ENCODE measurements at places on chromosomes 2 and 18. TPM values are rescaled to one million over a fixed set of nuclear protein-coding genes. Genes with fewer than 3 reads are reported as not detected.

DNA sequence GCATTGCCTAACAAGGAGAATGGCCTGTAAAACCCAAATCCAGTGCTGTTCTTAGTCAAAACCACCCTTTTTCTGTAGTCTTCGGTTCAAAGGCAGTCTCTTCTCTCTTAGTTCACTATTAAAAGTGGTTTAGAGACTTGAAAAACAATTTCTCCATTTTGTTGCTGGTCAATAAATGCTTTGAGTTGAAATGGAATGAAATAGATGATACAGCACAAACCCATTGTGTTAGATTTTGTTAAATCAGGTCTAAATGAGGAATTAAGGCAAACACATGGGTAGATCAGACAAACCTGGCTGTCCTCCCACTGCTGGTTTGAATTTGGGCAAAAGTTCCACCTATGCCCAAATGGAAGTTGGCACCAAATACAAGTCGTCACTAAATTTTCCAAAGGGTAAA lies 150.1 kb upstream of the SERTAD2 start:
- H3K36me3 ChIP-seq, result no peaks in the 10 kb centered on the region
- no peak for DNase-seq
- H3K4me3 ChIP-seq, result no peak overlapping the region
- H3K4me1 ChIP-seq, result no peaks in the 10 kb centered on the region
- H3K27me3 ChIP-seq, result no peaks in the 10 kb centered on the region

Gene DQX1
- not detected for total RNA-seq

DNA sequence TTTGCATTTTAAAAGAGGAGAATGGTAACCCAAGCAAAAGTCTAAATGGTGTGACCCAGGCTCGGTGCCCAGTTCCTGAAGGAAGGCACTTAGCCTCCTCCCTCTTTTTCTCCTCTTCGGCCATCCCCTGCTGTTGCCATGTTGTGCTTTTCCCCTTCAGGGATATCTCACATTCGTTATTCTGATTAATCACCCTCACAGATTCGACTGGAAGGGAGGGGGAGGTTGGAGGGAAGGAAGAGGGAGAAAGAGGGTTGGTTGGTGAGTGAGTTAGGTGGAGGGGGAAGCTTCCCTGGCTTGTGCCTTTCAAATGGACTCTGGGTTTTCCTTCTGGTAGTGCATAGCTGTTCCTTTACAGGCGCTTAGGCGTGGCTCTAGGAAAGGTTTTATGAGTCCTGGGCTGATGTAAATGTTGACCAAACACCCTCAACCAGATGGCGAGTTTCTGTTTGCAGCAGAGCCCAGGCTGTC lies 39.0 kb upstream of the LYPD6B start:
- no peaks in the 10 kb centered on the region for H3K4me1 ChIP-seq
- DNase-seq, result no peak
- no peak overlapping the region for H3K4me3 ChIP-seq
- H3K27me3 ChIP-seq, result peaks cover 7% of the 10 kb centered on the region

Gene VWA3B
- not detected for total RNA-seq

DNA sequence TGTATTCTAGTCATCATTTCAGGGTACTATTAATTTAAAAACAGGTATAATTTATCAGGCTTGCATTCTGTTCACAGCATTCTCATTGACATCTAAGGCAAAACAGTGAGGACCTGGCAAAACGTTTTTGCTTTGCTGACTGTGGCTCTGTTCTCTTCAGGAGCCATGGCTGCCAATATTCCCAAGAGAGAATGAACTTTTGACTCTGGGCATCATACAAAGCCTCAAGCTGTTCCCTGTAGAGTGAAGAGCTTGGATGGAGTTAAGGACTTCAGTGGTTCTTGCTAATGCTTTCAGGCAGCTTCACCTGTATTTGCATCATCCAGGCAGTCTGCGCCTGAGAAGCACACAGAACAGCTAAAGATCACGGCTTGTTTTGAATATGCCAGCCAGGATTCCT lies 65.9 kb upstream of the CAVIN2 start:
- DNase-seq, result no peak
- H3K27me3 ChIP-seq, result no peaks in the 10 kb centered on the region
- H3K27ac ChIP-seq, result no peak overlapping the region
- H3K36me3 ChIP-seq, result no peaks in the 10 kb centered on the region
- H3K4me3 ChIP-seq, result no peak overlapping the region
- no peaks in the 10 kb centered on the region for H3K4me1 ChIP-seq

DNA sequence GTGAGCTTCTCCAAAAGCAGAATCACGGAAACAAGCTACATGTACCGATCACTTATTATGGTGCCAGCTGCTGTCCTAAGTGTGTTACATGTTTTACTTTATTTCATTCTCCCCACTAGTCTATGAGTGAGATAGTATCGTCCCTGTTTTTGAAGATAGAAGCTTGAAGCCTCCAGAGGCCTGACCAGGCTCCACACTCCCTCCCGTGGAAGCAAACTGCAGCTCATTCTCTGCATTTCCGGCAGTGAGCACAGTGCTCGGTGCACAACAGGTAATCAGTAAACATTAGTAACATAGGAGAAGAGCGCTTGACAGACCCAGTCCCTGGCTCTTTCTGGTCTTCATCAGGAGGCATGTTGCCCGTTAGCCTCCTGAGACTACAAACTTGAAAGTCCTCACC lies 72.9 kb downstream of the ZBTB7C start:
- H3K36me3 ChIP-seq, result no peaks in the 10 kb centered on the region
- DNase-seq, result no peak
- no peak overlapping the region for H3K27ac ChIP-seq
- no peaks in the 10 kb centered on the region for H3K27me3 ChIP-seq

GRCh38 chr2:110743600-110743999 lies 11.2 kb downstream of the ACOXL start:
- H3K36me3 ChIP-seq, result no peaks in the 10 kb centered on the region
- H3K27ac ChIP-seq, result no peak overlapping the region

GRCh38 chr2:197309691-197310231 lies 819 bp downstream of the ANKRD44 start:
- no peak for DNase-seq
- peak overlapping the region; percentile 60 for H3K4me3 ChIP-seq
- no peaks in the 10 kb centered on the region for H3K27me3 ChIP-seq
- peak overlapping the region; percentile 61 for H3K27ac ChIP-seq
- H3K4me1 ChIP-seq, result peaks cover 29% of the 10 kb centered on the region

Data from gastrocnemius medialis (tissue), 4 donors.